ENCODE measurements at places on chromosomes 5 and 9.

DNA sequence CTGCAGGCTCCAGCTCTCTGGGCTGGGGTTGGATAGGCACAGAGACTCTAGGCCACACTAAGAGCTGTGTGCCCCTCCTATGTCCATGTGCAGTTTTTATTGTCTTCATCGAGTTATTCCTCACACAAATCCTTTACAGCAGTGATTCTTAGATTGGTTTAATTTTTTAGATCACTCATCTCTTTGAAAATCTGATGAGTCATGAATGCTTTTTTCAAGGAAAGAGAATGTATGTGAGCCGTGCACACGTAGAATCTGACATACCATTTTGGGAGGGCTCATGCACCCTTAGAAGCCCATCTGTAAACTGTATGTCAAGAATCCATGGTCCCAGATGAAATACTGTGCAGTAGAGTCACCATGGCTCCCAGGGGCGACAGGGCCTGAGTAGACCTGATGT, 100.7 kb upstream of the S1PR3 start:
- no peak for DNase-seq

GRCh38 chr5:175418251-175418650, 25.7 kb downstream of the DRD1 start:
- no peak for DNase-seq

DNA sequence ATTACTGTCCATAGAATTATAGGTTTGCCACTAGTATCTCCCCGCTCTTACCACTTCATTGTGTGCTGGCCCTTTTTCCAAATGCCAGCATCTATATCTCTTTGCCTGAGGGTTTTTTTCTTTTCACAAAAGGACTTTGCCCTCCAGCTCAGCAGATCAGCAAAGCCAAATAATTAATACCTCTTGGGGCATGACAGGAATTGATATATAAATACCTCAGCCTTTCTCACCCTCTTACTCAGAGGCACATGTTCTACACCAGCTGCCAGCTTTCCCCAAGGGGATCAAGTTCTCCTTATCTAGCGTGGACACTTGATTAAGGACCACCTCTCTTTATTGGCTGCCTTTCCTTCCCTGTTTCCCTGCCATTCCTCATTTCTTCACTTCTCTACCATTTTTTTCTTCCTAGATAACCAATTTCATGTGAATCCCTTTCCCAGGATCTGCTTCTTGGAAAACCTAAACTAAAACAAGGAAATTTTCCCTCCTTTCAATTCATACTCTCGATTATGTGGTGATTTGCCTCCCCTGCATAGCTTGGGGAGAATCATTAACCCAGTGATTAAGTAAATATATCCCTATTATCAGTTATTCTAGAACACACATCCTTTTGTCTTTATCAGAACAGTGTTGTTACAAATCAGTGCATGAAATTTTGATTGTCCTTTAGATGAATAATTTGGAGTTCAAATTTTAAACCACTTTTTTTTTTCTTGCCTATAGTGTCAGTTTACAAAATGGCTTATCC, 6.9 kb upstream of the NUDT12 start:
- DNase-seq = no peak

DNA sequence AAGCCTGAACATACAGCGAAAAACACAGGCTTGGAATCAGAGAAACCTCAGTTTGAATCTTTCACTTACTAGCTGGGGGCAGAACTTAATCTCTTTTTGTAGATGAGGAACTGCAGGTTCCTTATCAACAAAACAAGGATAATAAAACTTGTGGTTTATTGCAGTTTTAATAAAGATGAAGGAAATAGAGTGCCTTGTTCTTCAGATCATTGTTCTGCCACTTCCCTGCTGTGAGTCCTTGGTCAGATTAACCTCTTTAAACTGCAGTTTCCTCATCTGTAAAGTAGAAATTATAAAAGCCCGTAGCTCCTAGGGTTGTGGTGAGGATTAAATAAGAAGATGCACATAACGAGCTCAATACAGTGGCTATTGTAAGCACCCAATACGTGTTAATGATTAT, 57.4 kb downstream of the FEM1C start:
- no peak for DNase-seq

DNA sequence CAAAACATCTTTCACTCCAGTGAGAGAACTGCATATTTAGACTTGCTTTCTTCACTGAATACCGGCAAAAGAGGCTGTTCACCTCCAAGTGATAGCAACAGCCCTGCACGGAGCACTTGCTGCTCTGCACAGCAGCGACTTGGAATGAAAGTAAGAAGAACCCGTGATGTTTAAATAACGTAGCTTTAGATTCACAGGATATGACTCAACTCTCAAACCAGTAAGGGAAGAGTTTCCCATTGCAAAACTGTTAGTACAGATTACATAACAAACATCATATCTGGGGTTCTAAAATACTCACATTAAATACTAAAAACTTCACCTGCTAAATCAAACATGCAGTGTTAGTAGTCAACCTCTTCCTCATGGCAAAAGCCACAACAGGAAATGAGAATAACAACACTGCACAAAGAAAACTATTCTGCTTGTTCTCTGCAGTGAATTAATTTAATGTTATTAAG, 203.4 kb downstream of the MCTP1 start:
- DNase-seq = no peak

DNA sequence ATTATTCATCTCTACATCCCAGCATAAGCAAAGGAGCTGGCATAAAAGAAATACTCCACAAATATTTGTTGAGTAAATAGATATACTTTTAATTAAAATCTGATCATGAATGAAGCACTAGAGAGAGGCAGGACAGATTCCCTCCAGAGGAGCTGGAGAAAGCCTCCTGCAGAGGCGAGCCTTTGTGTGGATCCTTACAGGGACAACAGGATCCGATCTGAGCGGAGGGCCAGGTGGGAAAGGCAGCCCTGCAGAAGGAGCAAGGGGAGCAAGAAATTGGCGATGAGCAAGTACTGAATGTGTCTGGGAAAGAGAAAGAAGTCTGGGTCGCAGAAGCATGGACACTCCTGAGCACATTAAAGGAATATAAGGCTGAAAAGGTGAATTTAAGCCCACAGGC, 69.4 kb downstream of the EBF1 start:
- DNase-seq = no peak

GRCh38 chr9:97794666-97795065, 58.4 kb upstream of the FOXE1 start:
- no peak for DNase-seq

DNA sequence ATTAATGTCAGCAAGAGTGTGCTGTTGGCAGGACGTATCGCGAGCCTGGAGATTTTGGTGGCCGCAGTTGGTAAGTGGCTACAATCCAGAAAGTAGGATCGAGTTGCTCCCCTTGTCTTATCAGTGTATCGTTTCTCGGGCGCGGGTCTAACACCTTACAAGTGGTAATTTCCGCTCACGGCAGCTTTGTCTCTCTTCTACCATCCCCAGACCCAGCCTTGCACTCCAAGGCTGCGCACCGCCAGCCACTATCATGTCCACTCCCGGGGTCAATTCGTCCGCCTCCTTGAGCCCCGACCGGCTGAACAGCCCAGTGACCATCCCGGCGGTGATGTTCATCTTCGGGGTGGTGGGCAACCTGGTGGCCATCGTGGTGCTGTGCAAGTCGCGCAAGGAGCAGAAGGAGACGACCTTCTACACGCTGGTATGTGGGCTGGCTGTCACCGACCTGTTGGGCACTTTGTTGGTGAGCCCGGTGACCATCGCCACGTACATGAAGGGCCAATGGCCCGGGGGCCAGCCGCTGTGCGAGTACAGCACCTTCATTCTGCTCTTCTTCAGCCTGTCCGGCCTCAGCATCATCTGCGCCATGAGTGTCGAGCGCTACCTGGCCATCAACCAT, 1.1 kb downstream of the PTGER4 start:
- DNase-seq = peak; percentile 58

DNA sequence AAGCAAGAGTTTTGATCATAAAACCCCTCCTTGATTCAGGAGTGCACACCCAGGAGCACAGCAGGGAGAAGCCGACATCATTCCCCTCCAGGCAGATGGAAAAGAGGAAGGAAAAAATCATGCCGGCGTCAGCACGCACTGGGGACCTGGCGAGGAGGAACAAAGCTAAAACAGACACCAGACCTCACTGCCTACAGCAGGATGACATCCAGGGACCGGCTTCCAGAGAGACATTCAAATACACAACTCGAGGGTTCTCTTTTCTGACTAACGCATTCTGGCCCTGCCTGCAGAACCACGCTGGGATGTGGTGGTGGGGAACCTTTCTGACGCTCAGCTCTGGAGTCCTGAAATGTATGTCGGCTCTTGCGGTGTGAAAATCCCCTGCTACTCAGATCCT, 2.7 kb downstream of the UBAC1 start:
- no peak for DNase-seq

DNA sequence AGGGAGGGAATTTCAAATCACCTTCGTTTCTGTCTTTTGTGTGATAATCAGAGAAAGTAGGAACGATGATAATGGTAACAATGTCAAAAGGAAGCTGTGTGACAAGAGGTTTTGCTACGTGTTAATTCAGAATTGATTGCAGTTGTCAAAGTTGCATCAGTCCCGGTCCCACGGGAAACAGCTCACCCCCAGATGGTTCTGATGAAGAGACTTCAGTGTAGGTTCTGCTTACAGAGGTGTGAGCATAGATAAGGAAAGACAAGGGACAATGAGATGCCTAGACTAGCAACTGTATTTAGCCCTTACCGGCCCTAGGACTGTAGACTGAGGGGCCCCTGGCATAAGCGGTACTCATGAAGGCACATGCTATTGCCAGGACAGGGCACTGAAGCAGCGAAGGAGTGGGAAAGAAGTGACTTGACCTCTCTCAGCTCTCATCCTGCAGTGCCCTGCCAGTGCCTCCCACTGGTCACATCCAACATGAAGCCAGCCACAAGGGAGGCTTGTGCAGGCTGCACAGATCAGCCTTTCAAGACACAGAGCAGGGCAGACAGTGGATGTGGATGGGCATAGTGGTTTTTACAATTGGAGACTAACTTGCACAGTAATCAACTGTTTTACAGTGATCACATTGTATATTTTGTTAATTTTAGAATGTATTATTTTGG, 21.1 kb downstream of the PDE8B start:
- DNase-seq = no peak

DNA sequence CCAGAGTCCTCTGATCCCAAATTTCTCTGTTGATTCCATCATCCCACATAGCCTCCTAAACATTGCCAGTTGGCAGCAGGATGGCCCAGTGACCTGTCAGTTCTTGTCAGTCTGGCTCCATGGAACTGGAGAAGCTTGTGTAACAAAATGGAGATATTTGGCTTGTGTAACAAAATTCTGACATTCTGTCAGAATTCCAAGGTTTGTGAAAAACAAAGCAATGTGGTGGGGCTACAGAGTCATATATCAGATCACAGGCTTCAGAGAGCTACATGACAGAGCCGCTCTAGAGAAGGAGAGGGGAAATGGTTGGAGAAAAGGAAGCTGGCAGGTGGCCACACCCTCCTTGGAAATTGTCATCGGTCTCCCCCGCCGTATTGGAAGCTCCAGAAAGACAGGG, 75.4 kb upstream of the MAN2A1 start:
- DNase-seq = no peak

- no peak for DNase-seq
Measured at GRCh38 chr5:139955616-139956273, 87.4 kb downstream of the NRG2 start.

- DNase-seq = no peak
Measured at GRCh38 chr9:4126184-4126865, 173.5 kb downstream of the GLIS3 start.

DNA sequence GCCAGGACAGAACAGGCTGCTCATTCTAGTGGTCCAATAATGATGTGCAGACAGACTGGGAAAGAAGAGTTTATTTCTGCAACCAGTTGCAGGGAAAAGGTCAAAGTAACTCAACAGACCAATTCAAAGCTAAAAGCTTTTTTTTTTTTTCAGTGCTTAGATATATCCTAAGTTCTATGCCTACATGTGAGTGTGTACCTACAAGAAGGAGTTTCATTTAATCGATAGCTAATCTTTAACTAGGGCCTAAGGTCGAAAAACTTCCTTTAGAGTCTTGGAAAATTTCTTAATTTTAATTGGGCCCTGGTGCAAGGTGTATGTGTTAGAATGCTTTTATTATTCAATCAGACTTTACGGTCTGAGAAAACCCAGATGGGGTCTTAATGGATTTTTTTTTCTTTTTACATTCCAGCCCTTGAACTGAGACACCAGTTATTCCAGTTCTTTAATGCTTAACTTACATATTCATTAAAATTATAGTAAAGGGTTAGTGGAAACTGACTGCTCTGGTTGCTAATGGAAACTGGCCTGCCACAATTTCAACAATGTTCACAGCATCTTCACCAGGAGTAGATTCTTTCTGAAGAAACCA, 365.3 kb downstream of the MTRR start:
- no peak for DNase-seq

DNA sequence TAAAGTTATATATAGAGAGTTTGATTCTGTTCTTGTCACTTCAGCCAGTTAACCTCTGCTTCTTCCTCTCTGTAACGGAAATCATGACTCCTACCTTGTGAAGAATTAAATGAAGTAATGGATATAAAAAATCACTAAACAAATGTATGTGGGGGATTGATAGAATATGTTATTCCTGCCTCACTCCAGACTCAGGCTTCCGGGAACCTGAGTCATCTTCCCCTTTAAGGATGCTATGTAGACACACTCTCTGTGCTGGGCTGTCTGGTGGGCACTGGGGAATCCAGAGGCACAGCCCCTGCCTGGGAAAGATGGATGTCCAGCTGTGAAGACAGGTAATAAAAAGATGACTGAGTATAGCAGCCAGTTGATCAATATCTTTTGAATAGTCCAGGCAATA, 77.4 kb downstream of the ZNF618 start:
- DNase-seq = no peak

- DNase-seq = no peak
Measured at GRCh38 chr9:17630531-17630949, 51.7 kb downstream of the SH3GL2 start.

- no peak for DNase-seq
Measured at GRCh38 chr5:153755913-153756500, 265.5 kb downstream of the GRIA1 start.

GRCh38 chr9:87300915-87301314, 196.8 kb upstream of the DAPK1 start:
- no peak for DNase-seq

DNA sequence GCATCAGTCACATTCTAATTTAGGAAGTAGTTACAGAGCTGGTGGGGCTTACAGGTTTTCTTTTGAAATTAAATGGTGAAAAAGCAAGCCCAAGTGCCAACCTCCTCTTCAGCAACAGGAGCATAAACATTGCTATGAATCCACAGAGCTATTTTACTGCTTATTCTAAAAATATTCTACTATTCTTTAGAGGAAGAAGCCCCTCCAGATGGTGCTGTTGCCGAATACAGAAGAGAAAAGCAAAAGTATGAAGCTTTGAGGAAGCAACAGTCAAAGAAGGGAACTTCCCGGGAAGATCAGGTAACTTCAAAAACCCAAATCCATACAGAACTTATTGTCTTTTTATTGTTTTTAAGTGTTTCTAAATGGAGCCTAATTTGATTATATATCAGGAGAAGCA, 202.8 kb downstream of the CWC27 start:
- no peak for DNase-seq

- no peak for DNase-seq
Measured at GRCh38 chr9:136646827-136647711, 15.6 kb upstream of the EGFL7 start.

DNA sequence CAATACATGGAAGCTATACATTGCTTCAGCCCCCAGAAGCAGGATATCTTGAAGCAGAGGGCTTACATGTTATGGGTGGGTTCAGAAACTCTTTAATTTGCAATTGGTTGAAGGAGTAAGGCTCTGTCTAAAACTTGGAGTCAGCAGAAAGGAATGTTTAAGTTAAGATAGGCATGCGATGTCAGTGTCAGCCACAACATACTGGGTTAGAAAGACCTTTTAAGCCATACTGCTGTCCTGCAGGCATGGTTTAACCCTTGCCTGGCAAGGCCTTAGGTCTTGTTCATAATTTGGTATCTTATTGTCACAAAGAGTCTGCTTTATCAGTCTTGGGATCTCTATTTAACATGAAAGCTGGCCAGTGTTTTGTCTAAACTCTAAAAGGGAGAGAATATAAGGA, 1619.6 kb upstream of the WWC1 start:
- no peak for DNase-seq

All from stimulated activated CD4-positive, alpha-beta T cell treated with anti-CD3 and anti-CD28 coated beads, Interleukin-2, amount 100 ng/mL, for 24 hours (primary cell).